ENCODE measurements at places on chromosomes 11 and 22. TPM values are rescaled to one million over a fixed set of nuclear protein-coding genes. Genes with fewer than 3 reads are reported as not detected.

DNA sequence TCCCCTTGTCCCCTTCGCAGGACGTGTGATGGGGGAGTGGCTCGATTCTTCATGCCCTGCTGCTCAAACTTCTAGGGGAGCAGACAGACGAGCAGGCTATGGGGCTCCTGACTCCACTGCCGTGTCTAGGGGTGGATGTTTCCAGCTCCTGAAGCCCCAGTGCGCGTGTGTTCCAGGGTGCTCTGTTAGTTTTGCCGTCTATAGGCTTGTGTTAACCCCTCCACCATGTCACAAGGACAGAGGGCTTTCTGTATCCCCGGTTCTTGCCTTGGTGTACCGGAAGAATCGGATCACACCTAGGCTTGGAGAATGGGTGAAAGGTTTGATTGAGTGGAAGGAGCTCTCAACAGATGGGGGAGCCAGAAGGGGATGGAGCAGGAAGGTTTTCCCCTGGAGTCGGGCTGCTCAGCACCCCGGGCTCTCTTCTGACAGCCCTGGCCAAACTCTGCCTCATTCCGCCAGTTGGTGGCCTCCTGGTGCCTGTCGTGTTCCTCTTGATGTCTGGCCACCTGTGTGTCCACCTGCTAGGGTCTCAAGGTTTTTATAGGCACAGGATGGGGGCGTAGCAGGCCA, 810.7 kb downstream of the BRD1 start:
- DNase-seq: no peak

- no peak for DNase-seq
These were observed 3.4 kb downstream of the CTNND1 start for GRCh38 chr11:57764972-57765371.

GRCh38 chr11:19432370-19433061, 191.8 kb upstream of the E2F8 start:
- DNase-seq: peak; percentile 21

DNA sequence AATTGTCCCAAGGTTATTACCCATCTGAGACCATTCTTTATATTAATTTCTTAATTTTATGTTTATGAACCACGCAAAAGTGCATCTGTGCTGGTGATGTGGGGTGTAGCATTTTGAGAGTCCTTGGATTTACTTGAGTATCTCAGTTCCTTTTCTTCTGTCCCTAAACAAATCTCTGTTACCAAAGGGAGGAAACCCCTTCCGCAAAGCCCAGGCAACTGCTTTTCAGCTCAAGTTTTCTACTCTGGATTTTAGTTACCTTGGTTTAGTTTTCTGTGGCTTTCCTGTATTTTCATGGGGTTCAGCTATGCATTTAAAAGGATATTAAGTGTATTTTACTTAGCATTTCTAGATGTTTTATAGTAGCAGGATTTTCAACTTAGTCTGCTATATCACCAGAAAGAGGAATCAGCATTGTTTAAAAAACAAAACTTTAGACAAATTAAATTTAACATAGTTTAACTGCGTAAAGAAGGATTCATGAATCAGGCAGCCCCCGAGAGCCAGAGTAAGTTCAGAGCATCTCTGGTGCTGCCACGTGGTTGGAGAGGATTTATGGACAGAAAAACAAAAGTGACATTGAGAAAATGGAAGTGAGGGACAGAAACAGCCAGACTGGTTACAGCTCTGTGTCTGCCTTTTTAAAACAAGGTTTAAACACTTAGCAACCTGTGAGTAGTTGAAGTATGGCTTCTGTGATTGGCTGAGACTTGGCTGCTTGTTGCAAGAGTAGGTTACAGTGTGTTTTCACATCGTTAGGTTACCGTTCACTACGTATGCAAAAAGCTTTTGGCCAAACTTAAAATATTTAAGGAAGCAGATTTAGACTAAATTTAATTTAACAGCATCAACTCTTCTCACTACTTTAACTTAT, 9.6 kb downstream of the ADM start:
- peak; percentile 72 for DNase-seq

- no peak for DNase-seq
These were observed 151.1 kb downstream of the C11orf91 start for GRCh38 chr11:33549483-33549882.

The PRR5 gene
- total RNA-seq: 51.9 TPM

The MS4A3 gene
- total RNA-seq: not detected
